ENCODE measurements at places on chromosomes 12 and 14.

GRCh38 chr12:91952916-91953315 is 192.7 kb downstream of the BTG1 start:
- DNase-seq: no peak

- no peak for DNase-seq
These were observed 111.0 kb downstream of the BBS10 start for GRCh38 chr12:76237086-76237701.

DNA sequence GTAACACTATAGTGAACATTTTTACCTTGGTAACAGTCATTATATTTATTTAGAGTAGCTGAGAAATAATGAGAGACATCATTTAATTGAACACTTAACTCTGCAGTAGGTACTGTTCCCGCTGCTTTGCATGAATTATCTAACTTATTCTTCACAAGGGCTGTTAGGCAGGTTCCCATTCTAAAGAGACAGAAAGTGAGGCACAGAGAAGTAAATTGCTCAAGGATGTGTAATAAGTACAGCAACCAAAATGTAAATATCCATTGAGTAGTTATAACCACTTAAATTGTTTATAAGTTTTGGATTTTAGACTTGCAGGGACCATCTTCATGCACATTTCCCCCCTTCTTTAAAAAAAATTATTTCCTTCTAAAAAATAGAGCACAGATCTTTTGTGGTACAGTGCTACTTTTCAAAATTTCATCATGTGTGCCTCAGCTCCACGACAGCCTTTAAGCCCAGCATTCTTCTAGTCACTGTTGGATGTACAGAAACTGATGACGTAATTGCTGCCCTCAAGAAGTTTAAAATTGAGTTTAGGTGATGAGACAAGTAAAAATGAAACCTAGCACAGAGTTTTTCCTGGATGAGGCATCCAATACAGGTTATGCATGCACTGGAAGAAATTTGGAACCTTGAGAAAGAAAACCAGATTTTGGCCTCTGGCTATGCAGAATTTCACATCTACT is 6.0 kb upstream of the MANSC4 start:
- DNase-seq: no peak

DNA sequence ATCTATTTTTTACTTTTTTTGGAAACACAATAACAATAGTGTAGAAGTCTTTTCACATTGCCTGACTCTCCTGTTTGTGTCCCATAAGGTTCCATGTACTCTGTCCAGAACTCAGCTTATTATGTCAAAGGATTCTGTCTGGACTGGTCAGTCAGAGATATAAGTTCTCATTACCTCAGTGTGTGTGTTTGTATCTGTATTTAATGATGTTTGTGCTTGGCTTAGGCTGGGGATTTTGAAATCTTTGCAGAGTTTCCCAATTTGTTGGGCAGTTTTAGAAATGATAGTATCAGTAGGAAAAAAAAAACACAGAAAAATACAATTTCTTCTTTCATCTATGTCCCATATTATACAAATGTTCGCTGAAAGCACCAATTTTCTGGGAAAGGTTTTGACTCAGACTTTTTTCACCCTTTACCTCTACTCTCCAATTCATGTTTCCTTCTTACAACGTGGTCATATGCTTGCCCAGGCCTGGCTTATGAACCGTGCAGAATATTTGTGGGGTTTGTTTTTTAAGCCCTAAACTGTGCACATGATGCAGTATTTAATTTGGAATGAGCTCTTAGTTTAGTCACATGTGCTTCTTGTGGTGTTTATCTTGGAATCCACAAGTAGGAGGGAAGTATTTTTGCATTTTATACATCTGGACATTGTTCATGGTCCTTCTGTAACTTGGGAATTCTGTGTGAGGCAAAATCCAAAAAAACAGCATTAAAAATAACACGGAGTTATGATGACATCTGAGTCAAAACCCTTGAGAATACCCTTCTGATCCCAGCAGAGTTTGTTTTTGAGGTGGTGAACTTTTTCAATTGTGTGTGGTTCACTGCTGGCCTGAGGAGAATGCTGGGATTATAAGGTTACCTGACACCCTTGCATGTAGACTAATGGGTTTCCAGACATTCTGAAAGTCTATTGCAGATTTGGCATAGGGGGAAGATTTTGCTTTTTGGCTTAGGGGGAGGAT is 121.2 kb downstream of the RAD51B start:
- no peak for DNase-seq

- no peak for DNase-seq
These were observed 214.9 kb upstream of the DDHD1 start for GRCh38 chr14:53368066-53368465.

DNA sequence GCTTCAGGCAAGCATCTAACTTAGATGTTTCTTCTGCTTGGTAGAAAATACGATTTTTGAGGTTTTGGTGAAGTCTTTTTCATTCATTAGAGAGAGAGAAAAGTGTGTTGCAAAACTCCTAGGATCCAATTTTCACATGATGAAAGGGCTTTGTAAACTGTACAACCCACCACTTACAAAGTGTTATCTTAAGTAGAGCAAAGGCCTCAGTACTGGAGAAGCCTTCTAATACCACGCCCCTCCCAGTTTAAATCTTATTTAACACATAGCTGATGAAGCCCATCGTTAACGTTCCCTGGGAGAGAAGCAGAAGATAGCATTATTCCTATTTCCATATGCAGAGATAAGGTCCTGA is 869 bp downstream of the APOLD1 start:
- no peak for DNase-seq

GRCh38 chr14:70257526-70257925 is 68.8 kb upstream of the SLC8A3 start:
- DNase-seq: no peak

DNA sequence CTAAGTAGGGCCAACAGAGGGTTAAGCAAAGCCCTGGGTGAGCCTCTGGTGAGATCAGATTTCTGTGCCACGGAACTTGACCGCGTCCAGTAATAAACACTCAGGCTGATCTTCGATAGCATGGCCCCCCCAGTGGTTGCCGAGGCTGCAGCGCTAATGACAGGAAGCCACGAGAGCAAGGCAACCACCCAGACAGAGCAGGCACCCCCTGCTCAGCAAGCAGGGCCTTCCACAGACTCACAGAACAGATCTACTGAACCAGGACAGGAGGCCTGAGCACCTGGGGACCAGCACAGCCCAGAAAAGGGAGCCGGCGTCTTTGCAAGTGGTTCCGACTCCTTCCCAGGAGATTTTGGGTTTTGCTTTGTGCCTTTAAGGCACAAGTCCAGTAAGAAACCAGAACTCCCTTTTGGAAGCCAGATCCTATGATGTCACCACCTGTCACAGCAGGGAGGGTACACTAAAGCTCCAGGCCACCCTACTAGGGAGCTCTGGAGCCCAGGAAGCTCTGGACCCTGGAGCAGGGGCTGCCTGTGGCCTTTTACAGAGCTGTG is 42.3 kb downstream of the BCL11B start:
- DNase-seq: no peak

DNA sequence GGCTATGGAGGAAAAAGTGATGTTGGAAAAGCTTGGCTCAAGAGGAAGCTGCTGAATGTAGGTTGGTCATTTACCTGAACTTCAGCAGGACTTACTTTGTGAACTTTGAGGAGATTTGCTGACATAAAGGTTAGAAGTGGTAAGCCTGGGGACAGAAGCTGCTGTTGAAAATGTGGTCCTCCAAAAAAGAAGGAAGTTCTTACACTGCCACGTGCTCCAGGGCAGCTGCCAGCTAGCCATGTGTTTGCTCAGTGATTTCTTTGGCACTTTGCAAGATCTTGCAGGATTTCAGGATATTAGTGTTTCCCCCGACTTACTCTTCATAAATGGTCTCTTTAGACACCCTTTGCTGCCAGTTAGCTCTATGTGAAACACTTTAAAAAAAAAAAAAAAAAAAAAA is 14.8 kb upstream of the DYRK2 start:
- DNase-seq: no peak

DNA sequence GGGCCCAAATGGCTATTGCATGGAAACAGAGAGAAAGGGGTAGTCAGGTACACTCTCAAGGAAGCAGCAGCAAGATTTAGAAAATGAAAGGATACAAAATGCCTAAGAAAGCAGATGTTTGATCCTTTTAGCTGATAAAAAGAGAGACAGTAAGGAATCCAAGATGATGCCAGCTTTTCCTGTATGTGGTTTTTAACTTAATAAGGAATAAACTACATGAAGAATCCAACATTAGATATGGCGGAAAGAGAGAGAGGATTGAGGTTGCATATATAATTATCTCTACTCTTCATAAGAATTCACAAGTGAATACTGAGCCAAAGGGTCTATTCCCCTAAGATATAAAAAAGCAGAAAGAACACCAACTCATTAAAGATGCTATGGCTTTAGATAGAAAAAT is 11.6 kb downstream of the TMED10 start:
- no peak for DNase-seq

DNA sequence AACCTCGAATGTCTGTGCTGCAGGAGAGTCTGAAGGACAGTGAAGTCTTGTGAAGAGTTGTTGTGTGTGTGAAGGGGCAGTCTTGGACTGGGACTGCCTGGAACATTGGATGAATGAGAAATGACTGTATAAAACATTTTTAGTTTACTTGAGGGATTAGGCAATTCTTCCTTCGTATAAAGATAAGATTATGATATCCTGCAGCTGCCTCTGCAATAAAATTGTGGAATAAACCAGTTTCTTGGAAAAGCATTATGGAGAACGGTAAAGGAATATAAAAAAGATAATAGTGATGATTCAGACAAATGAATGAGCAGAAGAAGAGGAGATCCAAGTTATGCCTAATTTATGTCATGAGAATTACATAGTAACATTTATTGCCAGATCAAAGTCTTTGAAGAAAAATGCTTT is 30.9 kb upstream of the LUM start:
- no peak for DNase-seq

GRCh38 chr12:53740130-53740491 is 11.7 kb downstream of the CISTR start:
- no peak for DNase-seq

DNA sequence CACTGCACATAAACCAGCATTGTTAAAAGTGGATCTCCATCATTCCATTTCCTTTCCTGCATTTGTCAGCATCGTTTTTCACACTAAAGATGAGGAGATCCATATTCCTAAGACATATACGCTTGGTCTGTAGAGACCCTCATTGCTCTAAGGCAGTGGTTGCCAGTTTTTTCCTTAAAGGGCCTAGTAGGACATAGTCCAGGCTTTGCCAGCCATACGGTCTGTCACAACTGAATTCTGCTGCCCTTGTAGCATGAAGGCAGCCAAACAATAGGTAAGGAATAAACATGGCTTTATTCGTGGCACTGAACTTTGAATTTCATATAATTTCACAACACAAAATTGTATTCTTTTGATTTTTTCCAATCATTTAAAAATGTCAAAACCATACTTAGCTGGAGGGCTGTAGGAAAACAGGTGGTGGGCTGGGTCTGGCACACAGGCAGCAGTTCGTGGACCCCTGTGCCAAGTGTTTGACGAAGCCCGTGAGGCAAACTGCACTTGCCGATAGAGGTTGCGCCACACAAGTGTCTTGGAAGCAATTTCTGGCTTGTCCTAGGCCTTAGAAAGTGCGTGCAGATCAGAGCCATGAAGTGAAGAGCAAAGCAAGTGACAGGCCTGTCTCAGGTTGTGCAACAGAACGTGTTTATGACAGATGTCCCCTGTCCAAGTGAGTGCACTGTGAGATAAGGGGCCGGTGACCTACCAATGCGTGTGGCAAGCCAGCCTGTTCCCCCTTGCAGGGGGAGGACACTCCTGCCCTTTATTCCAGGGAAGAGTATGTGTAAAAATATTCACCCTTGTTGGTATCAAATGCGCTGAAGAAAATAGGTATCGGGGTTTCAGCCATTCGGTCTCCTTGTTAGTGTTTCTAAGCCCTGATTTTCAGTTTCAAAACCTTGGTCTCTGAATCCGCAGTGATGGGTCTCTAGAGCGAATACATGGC is 916 bp upstream of the CHPT1 start:
- no peak for DNase-seq

GRCh38 chr12:79964100-79964627 is 29.3 kb upstream of the PPP1R12A start:
- DNase-seq: no peak

DNA sequence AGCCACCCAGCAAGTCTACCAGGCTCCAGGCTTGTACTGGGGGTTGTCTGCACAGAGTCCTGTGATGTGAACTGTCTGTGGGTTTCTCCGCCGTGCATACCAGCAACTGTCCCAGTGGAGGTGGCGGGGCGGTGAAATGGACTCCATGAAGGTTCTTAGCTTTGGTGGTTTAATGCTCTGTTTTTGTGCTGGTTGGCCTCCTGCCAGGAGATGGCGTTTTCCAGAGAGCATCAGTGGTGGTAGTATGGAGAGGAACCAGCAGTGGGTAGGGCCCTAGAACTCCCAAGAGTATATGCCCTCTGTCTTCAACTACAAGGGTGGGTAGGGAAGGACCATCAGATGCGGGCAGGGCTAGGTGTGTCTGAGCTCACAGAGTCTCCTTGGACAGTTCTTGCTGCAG is 303.8 kb downstream of the TMEM121 start:
- no peak for DNase-seq

DNA sequence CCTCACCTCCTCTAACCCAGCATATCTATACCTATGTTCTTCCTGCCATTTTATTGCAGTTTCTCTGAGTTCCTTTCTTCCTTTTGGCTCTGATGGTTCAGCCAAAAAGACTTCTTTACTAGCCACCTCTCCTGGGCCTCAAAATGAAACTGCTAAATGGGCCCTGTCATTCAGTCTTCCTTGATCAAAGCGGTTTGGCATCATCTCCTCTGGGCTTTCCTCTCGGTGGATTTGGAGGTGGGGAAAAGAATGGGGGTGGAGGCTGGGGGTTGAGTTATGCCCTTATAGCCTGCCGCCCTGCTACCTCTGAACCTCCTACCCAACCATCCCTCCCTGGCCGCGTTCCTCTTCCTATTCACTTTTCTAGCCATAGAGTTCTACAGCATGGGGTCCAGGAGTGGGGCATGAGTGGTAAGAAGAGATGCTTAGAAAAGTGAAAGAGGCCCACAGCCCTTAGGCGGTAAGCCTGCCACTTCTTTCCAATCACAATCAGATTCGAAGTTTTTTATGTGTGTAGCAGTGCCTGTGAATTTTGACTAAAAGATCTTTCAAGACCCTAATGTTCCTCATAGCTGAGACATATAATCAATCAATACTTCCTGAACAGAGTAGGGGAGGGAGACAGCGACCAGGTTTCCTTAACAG is 2.5 kb downstream of the AJUBA start:
- no peak for DNase-seq

DNA sequence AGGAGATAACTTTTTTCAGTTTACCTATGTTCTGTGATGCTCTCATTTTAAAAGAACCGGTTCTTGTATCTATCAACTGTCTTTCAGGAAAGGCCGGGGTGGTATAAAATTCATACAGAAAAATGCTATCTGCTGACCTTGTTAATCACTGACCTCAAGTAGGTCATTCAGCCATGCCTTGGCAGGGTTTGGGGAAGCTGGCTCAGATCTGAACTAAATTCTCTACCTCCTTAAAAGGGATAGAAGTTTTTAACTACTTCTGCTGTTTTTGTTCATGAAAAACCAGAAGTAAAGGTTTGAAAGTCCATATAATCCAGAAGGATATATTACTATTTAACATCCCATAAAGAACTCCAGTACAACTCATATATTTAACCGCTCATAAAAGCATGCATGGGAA is 10.1 kb downstream of the MYRFL start:
- DNase-seq: no peak

GRCh38 chr14:74062809-74063150 is 21.5 kb downstream of the ALDH6A1 start:
- no peak for DNase-seq

GRCh38 chr12:76720068-76720467 is 43.8 kb upstream of the ZDHHC17 start:
- DNase-seq: no peak

All from T follicular helper cell (primary cell).